Smooth muscle cell of the umbilical artery (primary cell): ENCODE measurements at places on chromosomes 5 and 9. TPM values are rescaled to one million over a fixed set of nuclear protein-coding genes. Genes with fewer than 3 reads are reported as not detected.

The LCN2 gene
- not detected in 2 replicates for total RNA-seq

The DENND4C gene
- total RNA-seq, result 43.7 and 53.6 TPM in 2 replicates

The HEMGN gene
- not detected in 2 replicates for total RNA-seq

The DIRAS2 gene
- total RNA-seq, result 0.78 and 3.6 TPM in 2 replicates

The EXD3 gene
- total RNA-seq, result 10.8 and 12.2 TPM in 2 replicates

The PPP3R2 gene
- not detected in 2 replicates for total RNA-seq

The AUH gene
- 15.0 and 20.8 TPM in 2 replicates for total RNA-seq

The HARS1 gene
- 60.3 and 81.0 TPM in 2 replicates for total RNA-seq

The GMCL2 gene
- not detected in 2 replicates for total RNA-seq

The TSLP gene
- total RNA-seq, result 0.42 and 0.89 TPM in 2 replicates

The SPINK4 gene
- total RNA-seq, result not detected in 2 replicates

The SHOC1 gene
- under 0.01 and 0.09 TPM in 2 replicates for total RNA-seq

The PCDHGB4 gene
- 25.5 and 27.3 TPM in 2 replicates for total RNA-seq

The PDE6A gene
- not detected in 2 replicates for total RNA-seq

The KIF12 gene
- total RNA-seq, result not detected in 2 replicates
